ENCODE measurements at places on chromosomes 5 and 9.
A peak's percentile ranks its signal among the peaks of the same experiment; 100 is the strongest.

- DNase-seq, result no peak
Observed at GRCh38 chr5:60208716-60209115, 315.2 kb upstream of the PDE4D start.

- DNase-seq, result no peak
Observed at GRCh38 chr5:121841892-121842291, 9.8 kb upstream of the FTMT start.

DNA sequence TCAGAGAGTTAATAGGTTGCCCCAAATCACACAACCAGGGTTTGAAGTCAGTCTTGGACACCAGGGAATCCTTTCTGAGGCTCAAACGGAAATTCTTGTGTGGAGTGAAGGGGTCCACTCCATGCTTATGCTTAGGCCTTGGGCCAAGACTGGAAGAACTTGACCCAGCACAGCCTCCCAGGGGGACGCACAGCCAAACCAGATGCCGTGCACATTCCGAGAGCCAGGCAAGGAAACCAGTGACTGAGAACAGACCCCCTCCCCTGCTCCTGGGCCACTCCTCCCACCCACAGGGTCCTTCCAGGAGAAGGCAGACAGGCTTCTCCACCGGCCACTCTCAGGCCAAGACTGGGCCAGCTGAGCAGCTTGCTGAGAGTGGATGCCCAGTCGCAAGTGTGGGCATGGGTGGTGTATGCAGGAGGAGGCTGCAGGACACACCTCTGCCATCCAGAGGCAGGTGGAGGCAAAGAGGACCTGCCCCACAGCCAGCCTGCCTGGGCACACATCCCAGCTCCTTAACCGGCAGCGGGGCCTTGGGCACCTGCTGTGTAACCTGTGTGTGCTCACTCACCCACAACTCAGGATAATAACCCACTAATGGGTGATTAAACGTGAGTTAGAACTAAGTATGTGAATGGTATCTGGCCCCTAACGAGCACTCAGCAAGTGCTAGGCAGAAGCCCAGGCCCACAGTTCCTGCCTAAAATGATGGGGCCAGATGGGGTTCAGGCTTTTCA lies 38.0 kb downstream of the NIPAL4 start:
- no peak for DNase-seq

- DNase-seq, result no peak
Observed at GRCh38 chr5:8840237-8840636, 705.6 kb downstream of the SEMA5A start.

GRCh38 chr5:8493176-8493575 lies 624.2 kb downstream of the MTRR start:
- no peak for DNase-seq

DNA sequence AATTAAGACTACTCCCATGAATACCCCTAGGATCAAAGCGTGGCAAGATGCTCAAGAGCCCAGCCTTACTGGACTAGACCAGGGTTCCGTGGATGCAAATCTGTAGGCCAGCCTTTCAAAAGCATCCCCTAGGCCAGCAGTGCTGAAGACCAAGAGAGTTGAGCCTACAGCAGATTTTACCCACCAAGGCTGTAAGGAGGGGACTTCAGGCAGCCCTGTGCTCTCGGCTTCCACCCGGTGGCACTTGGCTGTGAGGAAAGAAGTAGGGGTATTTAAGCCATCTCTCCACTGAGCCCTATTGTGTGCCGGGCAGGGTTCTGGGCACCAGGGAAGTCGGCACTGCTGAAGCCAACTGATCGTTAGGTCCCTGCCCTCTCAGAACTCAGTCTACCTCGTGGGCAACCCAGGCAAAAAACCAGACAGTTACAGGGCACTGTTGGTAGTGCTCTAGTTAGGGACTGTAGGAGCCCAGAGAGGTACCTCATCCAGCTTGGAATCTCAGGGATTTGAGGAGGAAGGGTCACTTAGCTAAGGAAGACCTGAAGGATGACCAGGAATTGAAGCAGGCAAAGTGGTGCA lies 25.5 kb downstream of the TCF7 start:
- DNase-seq, result no peak

GRCh38 chr5:168987543-168988300 lies 313.2 kb downstream of the SLIT3 start:
- DNase-seq, result peak; percentile 11

DNA sequence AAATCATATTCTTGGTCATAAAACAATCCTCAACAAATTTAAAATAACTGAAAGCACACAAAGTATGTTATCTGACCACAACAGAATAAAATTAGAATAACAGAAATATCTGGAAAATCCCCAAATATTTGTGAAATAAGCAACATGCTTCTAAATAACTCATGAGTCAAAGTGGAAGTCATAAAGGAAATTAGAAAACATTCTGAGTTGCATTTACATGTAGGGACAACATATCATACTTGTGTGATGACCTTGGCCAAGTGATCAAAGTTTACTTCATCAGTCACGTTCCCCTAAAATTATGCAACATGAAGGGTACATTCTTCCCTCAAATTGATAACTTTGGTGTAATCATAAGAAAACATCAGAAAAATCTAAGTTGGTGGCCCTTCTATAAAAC lies 64.7 kb downstream of the CSF2 start:
- DNase-seq, result no peak

DNA sequence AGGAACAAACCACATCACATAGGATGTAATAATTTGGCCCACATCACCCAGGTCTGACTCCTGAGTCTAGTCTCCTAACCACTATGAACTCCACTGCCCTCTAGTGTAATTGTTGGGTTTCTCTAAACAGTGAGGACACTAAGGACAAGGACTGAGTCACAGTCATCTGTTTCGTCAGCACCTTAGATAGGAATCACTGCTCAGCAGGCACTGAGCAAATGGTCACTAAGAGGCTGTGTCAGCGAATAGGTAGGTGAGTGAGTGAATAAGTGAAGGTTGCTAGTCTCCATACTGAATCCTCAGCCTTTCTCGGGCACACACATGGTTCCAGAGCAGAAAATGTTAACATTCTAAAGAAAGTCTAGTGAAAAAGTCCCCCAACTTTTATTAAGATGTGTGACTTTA lies 278.6 kb downstream of the SPOCK1 start:
- DNase-seq, result no peak

- no peak for DNase-seq
Observed at GRCh38 chr5:95856501-95856981, 34.0 kb upstream of the GLRX start.

GRCh38 chr9:124899845-124900244 lies 37.9 kb downstream of the ARPC5L start:
- DNase-seq, result no peak

- DNase-seq, result no peak
Observed at GRCh38 chr9:36576866-36577265, 4.2 kb downstream of the MELK start.

GRCh38 chr5:138610415-138610917 lies 35.3 kb upstream of the HSPA9 start:
- peak; percentile 8 for DNase-seq

DNA sequence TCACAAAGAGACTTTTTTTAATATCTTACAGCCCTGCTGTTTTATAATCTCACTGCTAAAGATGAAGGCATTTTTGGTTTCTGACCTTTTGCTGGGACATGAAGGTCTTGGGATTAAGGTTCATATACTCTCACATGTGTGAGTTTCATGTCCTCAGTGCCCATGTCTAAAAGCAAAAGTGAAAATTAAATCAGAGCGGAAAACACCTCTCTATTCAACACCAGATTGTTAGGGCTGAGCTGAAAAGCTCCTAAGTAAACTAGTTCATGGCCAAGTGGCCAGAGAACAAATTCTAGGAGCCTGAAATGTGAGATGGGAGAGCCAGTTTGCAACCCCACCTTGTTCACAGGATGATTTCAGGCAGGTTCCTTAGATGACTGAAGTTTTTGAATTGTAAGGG lies 110.9 kb downstream of the GRIA1 start:
- DNase-seq, result no peak

DNA sequence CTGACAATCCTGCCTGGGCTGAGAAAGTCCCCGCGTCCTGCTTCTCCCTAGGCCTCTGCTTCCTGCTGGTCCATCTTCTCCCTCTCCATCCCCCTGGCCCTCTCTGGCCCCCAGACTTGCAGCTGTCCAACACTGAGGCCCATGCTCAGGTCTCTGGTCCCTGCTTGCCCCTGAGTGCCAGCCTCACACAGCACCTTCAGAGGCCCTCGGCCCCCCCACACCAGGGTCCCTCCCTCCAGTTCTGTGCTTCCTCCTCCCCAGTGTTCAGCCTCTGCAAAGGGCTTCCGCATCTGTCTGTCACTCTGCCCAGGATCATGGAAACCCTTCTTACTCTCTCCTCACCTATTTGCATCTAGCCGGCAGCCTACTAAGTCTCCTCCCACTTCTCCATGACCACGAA lies 62.4 kb upstream of the CTSL start:
- DNase-seq, result no peak

GRCh38 chr9:106228861-106229260 lies 534.5 kb downstream of the TMEM38B start:
- DNase-seq, result no peak

GRCh38 chr9:123716339-123716945 lies 213.5 kb downstream of the DENND1A start:
- DNase-seq, result no peak

Data from CMK (cell line).